ENCODE measurements at places on chromosomes 16 and 17. TPM values are rescaled to one million over a fixed set of nuclear protein-coding genes. Genes with fewer than 3 reads are reported as not detected.

GRCh38 chr17:70128727-70129238, 40.5 kb upstream of the KCNJ2 start:
- no peak for DNase-seq

GRCh38 chr16:47477679-47478078, 16.5 kb downstream of the PHKB start:
- no peak for DNase-seq

GRCh38 chr17:72119873-72120641, 763 bp upstream of the SOX9 start:
- DNase-seq = peak; percentile 77

NAGS gene
- total RNA-seq = 0.48 TPM

Measured in umbilical cord (tissue), 2 donors.